Choroid plexus epithelial cell (primary cell): ENCODE measurements at places on chromosomes 3 and 15.

- no peak for DNase-seq
Observed at GRCh38 chr3:38051131-38051530, 12.1 kb downstream of the DLEC1 start.

- DNase-seq: peak; percentile 10
Observed at GRCh38 chr15:43893956-43894355, 67.2 kb downstream of the WDR76 start.

- DNase-seq: no peak
Observed at GRCh38 chr15:58044551-58044950, 21.0 kb downstream of the ALDH1A2 start.

DNA sequence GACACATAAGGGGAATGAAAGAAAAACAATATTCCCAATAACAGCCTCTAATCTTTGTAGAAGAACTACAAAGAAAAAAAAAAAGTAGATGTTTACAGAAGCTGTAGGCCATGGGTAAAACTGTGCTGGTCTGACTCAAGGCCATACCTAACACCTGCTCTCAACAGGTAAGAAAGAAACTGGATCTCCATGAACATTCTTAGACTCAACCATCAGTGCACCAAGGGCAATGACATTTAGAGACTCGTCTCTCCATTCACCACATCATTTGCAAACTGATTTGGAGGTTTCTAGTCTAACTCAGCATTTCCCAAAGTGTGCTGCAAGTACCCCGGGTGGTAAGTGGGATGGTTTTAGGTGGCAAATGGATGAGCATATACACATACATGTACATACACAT is 164.2 kb downstream of the FOXP1 start:
- DNase-seq: no peak

DNA sequence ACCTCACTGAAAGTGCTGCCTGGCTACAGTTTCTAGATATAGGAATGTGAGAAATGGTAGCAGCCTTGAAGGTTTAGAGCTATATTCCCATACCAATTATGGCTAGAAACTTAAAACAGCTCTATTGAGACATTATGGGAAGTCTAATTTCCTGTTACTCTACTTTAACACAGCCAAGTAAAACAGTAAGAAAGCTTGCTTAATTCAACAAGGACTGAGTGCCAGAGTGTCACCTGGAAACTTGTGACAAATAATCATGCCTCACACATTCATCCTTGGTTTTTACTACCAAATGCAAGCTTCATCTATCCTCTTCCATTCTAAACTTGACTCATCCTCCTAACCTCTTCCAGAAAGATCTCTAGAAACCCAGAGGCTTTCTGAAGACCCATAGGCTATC is 41.7 kb downstream of the UBE3A start:
- DNase-seq: peak; percentile 18

GRCh38 chr15:50628421-50628820 is 58.2 kb downstream of the TRPM7 start:
- no peak for DNase-seq

DNA sequence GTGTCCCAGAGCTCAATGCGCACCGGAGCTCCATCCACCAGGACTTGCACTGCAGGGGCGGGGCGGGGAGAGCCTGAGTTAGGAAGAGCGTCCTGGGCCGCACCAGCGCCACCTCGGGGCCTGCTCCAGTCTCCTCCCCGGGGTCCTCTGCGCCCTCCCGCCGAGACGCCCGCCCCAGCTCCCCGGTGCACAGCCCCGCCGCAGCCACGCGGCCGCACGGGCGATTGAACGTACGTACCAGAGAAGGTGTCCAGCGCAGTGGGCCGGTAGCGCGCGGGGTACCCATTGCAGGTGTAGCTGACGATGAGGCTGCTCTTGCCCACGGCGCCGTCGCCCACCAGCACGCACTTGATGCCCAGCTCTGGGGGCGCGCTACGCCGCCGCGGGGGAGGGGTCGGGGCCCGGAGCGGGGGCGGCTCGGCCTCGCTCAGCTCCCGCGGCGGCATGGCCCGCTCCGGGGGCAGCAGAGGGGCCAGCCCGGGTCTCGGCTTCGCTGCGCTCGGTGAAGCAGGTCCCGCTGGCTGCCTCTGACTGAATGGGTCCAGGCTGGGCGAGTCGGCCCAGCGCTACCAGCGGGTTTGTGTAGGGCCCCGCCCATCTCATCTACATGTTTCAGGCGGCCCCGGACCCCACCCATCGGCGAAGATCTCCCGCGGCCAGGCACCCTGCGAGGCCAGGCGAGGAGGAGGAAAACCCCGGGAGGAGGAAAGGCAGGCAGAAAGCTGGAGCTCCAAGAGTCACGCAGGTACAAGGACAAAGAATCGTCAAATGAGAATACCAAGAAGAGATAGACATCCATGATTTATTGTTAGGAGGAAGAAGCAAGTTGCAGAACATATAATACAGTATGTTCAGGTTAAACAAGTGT is at the start of gene RHOV:
Gene RHOV (minus strand): TSS at position 541 of the 868 bp plus-strand sequence. CDS start 95 bp downstream, at position 446.
- DNase-seq: peak; percentile 34
